H9 (cell line): ENCODE measurements at places on chromosomes 6 and 20.

DNA sequence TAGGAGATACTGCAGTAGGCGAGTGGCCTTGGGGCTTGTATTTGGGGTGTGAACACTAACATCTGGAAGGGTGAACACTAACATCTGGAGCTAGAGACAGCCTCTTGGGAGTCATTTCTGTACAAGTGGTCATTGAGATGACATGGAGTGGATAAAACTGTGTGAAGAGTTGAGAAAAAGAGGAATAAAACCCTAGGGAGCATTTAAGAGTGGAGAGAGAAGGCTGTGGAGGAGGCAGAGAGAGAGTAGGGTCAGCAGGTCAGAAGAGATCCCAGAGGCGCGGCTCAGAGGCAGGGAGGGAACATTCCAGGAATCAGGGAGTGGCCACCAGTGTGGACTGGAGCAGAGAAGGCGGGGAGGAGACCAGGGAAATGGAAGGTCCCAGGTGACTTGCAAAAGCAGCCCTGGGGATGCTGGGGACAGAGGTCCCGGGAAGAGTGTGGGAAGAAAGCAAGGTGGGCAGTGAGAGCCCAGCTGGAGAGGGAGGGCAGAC is 202.0 kb upstream of the RNF24 start:
- DNase-seq = peak; percentile 52

DNA sequence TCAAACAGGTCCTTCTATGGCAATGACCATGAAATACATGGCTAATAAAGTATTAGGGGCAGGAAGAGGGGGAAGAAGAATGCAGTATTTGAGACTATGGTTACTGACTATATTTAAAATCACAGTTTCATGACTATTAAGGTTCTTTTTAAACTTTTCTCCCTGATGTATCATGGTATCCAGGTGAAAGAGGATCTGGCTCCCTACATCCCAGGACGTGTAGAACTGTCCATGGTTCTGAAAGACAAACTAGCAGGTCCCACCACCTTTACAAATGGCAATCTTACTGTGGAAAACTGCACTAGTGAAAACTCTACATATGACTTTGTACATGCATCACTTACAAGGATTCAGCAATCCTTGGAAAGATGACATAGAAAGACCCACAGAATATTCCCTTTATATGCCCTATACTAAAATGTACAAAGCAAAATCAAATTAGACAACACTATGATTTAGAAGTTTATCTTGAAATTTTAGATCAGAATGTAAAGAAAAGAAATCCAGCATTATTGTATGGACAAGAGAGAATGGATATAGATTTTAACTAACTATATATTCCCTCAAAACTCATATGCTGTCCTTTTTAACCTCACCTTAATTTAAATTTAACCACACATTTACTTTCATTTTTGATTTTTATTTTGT is 33.5 kb downstream of the RPP21 start:
- DNase-seq = no peak

- DNase-seq = no peak
Measured at GRCh38 chr6:83113258-83113657, 45.8 kb downstream of the DOP1A start.

DNA sequence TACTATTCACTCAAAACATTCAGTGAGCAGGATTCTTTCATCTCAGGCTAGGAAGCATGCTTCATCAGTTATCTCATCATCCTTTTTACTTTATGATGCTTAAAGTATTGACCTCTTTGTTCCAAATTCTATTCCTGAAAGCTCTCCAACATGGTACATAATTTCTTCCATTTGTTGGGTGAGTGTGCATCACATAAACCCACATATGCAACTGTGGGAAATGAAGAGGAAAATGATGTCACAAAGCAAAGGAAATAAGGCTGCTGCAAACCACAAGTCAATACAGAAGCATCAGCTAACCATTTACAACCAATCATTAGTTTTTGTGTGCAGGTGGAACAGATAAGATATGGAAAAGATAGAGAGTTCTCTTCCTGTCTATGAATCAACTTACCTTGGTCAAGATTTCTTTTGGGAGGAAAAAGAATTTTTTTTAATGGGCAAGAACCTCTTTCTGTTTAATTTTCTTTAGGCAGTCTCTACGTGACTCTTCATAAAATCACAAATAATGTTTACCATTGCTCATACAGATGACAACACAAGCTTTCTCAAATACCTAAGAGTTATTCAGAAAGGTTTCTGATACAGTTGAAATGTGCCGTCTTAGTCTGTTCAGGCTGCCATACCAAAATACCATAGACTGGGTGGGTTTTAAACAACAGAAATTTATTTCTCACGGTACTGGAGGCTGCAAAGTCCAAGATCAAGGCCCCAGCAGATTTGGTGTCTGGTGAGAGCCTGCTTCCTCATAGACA is 259.9 kb downstream of the ADGRG6 start:
- no peak for DNase-seq

DNA sequence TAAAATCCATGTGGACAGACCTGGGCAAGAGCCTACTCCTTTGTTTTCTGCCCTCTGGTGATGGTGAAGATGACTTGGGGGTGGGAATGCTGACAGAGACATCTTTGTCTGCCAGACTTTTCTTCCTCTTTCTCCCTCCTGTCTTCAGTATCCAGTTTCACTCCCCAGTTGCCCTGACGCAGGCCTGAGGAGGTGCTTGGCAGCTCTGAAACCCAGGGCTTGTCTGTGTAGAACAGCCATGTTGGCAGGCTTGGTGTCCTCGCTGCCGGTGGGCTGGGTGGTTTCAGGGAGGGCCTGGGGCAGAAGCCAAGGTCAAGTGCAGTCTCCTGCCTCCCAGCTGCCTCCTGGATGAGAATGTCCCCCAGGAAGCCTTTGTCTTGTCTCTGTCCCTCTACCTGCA is 22.5 kb downstream of the CCDC167 start:
- DNase-seq = no peak

GRCh38 chr20:40916276-40916675 is 112.3 kb upstream of the TOP1 start:
- no peak for DNase-seq

DNA sequence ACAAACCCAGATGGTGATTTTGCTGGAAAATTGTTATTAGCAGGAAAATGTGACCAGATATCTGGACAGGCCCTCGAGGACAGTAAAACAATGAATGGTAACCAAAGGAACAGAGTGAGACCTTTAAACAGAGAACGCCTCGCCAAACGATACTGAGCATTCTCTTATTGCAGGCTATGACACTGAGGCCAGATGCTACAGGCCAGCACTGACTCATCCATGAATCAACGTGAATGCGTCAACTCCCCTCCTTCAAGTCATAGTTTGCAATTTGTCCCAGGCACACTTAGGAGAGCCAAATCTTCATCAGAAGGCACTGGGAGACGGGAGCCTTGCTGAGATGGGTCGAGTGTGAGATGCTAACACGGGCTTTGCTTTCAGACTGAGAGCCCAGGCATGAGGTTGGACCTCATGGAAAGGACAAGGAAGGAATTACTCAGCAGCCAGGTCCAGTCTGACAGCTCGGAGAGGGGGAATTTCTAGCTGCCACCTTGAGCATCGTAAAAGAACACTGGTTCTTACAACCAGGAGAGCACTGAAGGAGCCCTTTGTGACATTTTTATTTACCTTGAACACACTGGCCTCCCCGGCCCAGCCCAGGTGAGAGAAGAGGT is 60.7 kb downstream of the BMP7 start:
- DNase-seq = no peak

GRCh38 chr6:125733516-125734300 is 15.7 kb upstream of the HEY2 start:
- no peak for DNase-seq

GRCh38 chr20:48736231-48736630 is 91.6 kb downstream of the PREX1 start:
- no peak for DNase-seq

DNA sequence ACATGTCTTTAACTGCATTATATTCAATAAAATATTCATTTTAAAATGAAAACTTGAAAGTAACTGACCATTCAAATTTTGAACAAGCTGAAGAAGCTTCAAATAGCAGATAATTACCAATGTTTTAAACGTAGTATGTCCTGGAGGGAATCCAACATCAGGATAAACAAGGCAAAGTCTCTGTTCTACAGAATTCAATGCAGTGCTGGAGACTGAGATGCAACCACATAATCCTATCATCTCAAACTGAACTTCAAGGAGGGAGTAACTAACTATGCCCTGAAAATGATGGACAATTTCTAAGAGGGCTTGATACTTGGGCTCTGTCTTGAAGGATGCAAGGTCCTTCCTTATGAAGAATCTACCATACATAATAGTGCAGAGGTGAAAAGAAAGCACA is 100.7 kb downstream of the PRKN start:
- DNase-seq = no peak

DNA sequence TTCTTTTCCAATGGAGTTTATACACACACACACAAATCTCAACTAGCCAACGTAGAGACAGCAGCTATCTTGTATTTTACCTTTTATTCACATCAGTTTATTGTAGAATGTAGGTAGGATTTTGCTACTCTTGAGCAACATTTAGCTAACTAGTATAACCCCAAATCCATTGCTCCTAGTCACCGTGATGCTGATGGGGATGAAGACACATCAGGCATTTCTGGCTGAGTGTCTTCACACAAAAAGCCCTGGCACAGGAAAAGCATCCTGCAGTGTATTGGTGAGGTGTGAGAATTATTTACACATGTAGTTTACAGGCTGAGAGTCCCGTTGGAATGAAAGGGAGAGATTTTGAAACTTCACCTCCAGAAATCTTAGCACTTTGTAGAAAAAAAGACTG is 65.9 kb upstream of the FBXL4 start:
- no peak for DNase-seq

DNA sequence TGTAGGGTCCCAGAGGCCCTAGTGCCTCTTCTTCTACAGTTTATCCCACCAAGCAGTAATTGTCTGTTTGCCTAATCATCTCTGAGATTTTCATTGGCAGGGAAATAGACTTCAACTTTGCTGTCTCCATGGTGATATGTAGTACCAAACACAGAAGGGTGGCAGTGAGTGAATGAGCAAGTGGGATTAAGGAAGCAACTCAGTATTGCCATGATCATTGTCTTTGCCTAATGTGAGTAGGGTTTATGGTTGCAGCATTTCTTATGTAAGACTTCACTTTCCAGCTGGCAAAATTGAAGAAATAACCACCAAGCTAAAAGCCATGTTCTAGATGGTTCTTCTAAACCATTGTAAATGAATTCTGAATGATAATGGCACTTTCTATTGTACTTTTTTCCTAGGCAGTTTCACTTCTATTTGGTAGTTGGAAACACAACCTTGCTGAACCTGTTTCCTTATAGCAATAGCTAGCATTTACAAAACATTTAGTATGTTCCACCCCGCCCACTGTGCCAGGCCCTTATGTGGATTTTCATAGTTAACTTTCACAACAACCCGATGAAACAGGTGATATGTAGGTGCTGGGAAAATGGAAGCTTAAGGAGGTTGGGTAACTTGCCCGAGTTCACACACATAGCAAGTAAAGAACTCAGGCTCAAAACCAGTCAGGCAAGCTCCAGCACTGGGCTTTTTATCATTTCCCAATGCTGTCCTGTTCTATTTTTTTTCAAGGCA is 32.0 kb downstream of the ZC2HC1B start:
- DNase-seq = no peak

DNA sequence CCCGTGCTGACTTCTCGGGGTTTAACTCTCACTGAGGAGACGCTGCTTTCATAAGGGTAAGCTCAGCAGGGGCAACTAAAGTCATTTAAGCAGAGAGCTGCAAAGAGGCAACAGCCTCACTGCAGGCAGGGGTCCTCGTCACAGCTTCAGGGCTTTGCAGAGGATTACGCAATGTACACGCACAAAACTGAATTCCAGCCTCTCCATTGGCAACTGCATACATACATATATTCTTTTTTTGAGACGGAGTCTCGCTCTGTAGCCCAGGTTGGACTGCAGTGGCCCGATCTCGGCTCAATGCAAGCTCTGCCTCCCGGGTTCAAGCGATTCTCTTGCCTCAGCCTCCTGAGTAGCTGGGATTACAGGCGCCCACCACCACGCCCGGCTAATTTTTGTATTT is 2.4 kb downstream of the GMEB2 start:
- no peak for DNase-seq

DNA sequence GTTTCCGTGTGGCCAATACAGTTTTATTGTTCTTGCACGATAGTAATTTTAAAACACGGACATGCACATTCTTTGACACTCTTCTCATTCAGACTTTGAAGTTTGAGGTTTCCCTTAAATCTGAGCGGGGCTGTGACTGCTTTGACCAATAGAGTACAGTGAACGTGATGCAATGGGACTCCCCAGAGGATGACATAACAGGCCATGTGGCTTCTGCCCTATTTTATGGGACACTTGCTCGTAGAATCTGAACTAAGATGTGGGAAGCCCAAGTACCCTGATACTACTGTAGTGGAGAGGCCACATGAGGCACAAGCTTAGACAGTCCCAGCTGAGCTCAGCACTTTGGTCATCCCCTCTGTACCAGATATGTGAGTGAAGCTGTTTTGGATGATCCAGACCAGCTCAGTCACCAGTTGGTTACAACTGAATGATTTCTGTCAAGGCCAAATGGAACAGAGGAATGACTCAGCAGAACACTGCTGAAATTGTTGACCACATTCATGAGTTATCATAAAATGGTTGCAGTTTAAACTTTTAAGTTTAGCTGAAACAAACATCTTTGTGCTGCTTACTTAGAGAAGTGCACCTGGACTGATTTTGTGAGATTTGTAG is 279.4 kb downstream of the RFPL4B start:
- no peak for DNase-seq

GRCh38 chr6:119157506-119157815 is 79.0 kb upstream of the FAM184A start:
- DNase-seq = no peak

DNA sequence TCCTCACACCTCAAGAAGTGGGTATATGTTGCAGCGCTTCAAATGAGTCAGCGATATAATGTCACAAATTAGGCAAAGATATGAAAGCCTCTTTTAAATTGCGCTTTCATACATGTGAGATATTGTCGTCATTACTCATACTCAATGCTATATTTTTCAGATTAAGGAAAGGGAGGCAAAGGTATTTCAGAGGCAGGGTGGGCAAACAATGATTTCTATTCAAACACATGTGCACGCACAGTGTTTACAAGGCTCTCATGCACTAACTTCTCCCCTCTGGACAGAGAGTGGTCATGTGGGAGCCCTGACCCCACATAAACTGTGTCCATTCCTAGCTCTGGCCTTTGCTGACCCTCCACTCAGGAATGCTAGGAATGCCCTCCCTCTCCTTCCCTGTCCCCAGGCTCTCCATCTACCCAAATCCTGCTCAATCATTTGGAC is 112.1 kb upstream of the TMEM170B start:
- DNase-seq = no peak

DNA sequence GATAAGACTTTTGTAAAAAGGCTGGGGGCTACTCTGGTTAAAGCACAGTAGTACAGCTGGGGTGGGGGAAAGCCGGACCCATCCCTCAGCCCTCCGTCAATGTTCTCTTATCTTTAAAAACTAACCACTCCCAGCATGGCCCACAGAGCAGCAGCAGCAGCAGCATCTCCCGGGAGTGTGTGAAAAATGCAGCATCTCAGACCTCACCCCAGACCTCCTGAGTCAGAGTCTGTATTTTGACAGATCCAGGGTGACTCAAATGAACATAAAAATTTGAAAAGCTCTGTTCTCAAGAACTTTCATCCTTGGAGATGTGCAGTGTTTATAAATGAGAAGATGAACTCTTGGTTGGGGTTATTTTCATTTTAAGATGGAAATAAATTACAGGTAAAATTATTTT is 277.7 kb upstream of the ECI2 start:
- DNase-seq = no peak
